Posterior cingulate gyrus (tissue), 11 donors: ENCODE measurements at places on chromosomes 6 and 20.
A peak's percentile ranks its signal among the peaks of the same experiment; 100 is the strongest.

DNA sequence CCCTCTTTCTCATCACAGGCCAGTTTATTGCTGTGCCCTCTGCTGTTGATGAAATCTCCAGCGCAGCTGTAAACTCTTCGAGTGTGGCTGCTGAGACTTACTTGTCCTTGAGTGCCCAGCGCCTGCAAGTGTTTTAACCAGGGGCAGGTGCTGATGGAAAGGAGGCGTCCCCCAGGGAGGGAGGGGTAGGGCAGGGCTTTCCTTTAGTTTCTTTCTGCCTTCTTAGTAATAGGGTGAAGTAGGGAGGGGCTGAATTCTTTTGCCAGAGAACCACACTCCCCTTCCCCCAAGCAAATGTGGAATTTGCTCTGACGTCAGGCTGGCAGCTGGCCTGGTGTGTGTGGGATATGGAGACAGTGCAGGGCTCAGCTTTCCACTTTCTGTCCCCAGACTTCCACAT, 61.2 kb downstream of the IGF2R start:
- peak; percentile 79 for DNase-seq

GRCh38 chr20:57138198-57138995, 128.0 kb downstream of the BMP7 start:
- no peak for DNase-seq

DNA sequence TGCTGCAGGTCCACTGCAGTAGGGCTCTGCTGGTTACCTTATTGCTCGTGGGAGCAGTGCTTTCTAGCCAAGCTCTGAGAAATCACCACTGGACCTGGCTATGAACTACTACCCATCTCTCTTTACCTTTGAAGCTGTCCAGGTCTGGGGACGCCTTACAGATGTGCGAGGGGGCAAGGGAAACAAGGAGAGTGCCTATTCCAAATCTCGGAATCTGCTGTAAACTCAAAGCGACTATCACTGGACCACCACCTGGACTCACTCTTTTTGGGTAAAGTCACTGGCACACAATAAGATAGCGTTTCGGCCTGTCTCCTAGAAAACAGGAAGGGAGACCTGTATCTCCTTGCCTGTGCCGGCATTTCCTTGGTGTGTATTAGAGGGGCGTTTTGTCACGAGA, 5.3 kb downstream of the NRN1 start:
- no peak for DNase-seq

GRCh38 chr6:41734666-41735426, 562 bp downstream of the TFEB start:
- peak; percentile 87 for DNase-seq

GRCh38 chr6:43074847-43075669, 1.1 kb upstream of the PTK7 start:
- no peak for DNase-seq
